ENCODE measurements at places on chromosomes 1 and 21.

DNA sequence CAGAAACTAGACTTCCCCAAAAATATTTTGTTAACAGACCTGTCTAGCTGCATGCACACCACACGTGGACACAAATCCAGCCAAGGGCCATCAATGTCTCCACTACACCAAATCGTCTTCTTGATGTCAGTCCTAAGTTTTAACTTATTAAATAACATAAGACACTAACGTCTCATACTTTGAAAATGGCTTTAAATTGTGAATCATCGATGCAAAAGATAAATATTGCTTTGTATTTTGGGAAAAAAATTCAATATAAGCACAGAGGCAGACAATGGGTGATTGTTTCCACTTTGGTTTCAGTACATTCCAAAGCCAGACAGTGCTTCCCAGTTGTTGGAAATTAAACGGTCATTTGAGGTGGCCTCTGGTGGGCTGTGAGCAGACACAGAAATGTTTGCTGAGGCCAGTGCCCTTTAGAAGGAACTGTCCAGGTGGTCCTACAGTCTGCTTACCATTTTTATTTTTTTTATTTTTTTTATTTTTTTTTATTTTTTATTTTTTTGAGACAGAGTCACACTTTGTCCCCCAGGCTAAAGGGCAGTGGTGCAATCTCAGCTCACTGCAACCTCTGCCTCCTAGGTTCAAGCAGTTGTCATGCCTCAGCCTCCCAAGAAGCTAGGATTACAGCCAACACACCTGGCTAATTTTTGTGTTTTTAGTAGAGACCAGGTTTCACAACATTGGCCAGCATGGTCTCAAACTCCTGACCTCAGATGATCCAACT lies 1.8 kb upstream of the KIAA2013 start:
- DNase-seq = no peak

- DNase-seq = no peak
Observed at GRCh38 chr21:46634427-46634826, 1.0 kb upstream of the PRMT2 start.

- no peak for DNase-seq
Observed at GRCh38 chr1:185080422-185080821, 35.1 kb downstream of the RNF2 start.

DNA sequence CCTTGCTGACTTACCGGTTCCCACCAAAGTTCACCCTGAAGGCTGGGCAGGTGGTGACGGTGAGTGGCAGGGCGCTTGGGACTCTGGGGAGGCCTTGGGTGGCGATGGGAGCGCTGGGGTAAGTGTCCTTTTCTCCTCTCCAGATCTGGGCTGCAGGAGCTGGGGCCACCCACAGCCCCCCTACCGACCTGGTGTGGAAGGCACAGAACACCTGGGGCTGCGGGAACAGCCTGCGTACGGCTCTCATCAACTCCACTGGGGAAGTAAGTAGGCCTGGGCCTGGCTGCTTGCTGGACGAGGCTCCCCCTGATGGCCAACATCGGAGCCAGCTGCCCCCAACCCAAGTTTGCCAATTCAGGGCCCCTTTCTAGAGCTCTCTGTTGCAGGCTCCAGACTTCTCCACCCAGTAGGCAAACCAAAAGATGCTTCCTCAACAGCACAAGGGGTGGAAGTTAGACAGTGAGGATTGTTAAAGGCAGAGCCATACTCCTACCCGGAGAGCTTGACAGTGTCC lies 16.4 kb upstream of the SEMA4A start:
- no peak for DNase-seq

DNA sequence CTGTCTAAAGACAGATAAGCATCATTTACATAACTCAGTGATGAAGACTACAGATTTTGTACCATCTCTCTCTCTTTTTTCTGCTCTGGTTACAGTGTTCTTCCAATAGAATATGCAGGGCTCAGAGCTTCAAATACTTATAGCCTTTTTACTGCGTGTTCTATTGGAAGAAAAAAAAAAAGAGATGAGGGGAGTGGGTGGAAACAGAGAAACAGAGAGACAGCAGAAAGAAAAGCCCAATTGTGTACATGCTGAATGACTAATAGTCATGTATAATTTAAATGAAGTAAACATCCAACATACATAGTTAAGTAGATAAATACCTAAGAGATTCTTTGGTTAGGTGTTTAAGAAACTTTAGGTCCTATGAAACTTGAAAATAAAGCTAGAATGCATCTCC lies 151.9 kb downstream of the HMCN1 start:
- DNase-seq = no peak

All from activated CD4-positive, alpha-beta T cell treated with anti-CD3 and anti-CD28 coated beads for 1 hour (primary cell).